Stimulated activated effector memory CD8-positive, alpha-beta T cell treated with anti-CD3 and anti-CD28 coated beads, Interleukin-12 subunit alpha, Interleukin-12 subunit beta, amount 100 ng/mL, for 72 hours (primary cell): ENCODE measurements at places on chromosomes 11 and 22.
A peak's percentile ranks its signal among the peaks of the same experiment; 100 is the strongest.

DNA sequence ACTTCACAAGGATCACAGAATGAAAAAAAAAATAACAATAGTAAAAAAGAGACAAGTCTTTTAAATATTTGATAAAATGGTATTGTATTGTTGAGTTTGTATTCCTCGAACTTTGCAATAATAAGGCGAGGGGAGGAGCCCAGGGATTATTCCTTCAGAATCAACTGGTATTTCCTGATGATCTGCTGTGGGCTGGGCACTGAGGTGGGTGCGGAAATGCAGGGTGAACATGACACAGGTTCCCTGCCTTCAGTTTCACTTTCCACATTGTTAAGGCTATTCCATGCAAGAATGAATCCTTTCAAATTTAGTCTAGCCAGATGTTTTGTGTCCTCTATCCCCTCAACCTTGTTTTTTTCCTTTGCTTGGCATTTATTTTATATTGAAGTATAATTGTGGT is 2.1 kb upstream of the EIF3M start:
- DNase-seq: no peak

DNA sequence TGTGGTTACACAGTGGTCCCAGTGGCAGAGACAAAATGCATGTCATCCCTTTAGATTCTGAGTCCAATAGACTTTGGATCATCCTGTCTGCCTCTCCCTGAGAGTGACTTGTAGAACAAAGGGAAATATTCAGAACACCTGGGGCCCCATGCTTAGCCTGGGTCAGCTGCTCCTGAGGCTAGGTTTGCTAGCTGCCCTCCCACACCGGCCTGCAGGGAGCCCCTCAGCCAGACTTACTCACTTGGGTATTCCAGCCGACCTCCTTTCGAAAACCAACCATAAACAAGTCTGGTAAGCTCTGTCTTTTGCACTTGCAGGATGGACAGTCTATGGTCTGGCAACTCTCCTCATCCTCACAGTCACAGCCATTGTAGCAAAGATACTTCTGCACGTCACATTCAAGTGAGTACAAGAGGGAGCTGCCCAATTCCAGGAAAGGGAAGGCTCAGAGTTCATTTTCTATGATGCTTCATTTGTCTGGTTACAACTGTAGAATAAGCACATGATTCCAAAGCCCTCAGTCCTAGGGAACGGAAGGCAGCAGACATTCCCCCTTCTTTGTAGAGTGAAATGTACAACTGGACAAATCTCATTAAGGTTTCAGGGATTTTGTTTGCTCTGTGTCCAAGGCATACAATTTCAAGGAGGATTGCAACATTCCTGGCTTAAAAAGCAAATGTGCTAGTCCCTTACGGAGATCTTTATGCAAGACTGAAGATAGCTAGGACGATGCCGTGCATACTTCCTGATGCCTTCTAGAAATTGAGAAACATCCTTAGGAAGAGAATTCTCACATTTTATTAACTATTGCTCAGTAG is 65.5 kb upstream of the EMID1 start:
- no peak for DNase-seq

GRCh38 chr22:20803696-20804324 is 29.9 kb downstream of the SERPIND1 start:
- DNase-seq: no peak

DNA sequence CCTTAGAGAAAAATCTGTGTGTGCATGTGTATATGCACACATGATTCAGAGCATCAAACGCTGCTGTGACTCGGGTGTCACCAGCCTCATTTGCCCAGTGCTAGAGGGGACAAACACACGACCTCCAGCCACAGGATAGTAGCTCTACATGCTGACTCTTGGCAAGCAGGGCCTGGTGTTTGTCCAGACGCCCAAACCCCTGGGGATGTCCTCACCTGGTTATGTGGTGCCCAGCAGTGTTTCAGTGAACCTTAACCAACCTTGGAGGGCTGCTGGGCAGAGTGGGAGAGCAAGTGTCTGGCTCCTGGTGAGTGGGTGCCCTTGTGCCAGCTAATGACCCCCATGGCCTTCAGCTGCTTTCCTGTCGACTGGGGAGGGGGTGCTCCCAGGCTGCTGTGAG is 26.7 kb downstream of the IGLL1 start:
- DNase-seq: no peak

GRCh38 chr11:62865635-62866034 is 15.1 kb upstream of the SLC3A2 start:
- no peak for DNase-seq

GRCh38 chr11:64146036-64146955 is 19.6 kb downstream of the MACROD1 start:
- DNase-seq: peak; percentile 57

DNA sequence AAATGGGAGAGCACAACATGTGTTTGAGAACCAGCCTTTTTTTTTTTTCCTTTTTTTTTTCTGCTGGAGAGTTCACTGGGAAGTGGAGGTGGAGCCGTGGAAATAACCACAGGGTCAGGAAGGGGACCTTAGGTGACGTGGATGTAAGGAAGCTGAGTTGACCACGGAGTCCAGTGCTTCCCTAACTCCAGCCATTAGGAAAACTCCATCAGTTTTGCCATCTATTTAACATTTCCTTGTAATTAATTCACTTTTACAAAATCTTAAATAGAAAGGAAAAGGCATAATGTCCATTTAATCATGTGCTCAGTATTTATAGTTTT is 2.0 kb upstream of the CDK2AP2 start:
- DNase-seq: no peak

GRCh38 chr11:129996113-129996870 is 6.3 kb downstream of the PRDM10 start:
- no peak for DNase-seq

DNA sequence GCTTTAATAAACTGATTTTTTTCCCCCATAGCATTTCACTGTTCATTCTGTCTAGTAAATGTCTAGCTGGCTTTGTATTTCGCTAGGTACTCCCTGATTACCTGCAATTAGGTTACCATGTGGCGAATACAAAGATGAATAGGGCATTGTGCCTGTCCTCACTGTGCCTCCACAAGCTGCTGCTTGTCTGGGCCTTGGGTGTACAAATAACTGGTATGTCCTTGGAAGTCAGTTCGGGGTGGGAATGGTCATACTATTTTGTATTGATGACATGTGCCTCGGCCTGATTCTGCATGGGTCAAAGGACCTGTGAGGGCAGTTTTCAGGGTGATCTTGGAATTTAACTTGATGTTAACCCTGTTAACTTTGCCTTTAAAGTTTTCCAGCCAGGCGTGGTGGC is 11.4 kb downstream of the RBM4 start:
- no peak for DNase-seq

DNA sequence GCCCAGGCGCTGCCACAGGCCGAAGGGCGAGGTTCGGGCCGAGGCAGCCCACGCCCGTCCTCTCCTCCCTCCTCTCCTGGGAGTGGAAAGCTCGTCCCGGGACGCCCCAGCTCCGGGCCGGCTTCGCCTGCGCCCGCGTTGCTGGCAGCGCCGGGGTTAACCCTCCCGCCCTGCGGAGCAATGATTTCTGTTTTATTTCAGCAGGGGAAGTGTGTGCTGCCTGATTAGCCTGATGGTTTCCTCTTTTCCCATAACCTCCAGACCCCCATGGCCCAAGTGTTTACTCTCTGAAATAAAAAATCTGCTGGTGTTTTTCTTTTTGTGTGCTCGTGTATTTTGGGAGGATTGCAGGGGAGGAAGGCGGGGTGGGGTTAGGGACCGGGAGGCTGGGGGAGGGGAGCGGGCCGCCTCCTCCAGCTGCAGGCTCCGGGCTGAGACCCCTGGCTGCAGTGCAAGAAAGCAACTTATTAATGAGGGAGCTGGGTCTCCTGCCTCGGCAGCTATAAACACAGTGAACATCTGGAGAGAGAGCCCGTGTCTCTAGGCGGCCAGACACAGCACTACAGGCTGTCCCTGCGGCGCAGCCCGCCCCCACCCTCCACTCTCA is 38.6 kb downstream of the ETS1 start:
- DNase-seq: no peak

- no peak for DNase-seq
Observed at GRCh38 chr11:76574406-76574805, 96.1 kb downstream of the LRRC32 start.

DNA sequence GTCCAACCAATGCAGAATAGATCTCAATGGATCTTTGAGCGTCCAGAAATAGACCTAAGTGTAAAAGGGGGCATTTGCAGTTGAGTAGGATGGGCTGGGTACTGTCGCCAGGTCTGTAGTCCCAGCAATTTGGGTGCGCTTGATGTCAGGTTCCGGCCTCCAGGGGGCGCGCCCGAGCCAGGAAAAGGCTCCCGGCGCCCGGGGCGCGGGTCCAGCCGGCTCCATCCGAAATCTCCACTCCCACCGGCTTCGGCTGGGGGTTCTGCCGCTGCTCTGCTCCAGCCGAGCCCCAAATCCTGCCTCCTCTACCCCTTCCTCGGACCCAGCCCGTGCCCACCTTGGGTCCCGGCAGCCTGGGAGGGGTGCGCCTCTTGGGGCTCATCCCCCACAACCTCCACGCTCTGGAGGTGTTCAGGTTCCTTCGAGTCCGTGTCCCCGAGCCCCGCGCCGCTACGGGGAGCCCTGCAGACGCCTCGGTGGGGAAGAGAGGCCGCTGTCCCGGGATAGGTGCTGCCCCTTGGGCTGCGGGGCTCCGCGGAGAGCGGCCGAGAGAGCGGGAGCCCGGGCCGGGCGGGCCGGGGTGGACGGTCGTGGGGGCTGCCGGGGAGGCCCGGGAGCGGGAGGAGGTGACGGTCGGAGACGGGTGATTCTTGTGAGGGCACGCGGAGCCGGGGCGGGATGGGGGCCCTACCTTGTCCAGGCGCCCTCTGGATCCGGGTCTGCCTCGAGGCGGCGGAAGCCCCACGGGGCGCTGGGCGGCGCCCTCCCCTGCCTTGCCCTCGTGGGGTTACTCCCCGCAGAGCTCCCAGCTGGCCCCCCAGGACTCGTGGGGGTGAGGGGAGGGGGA is 13.0 kb upstream of the CYB5R3 start:
- peak; percentile 83 for DNase-seq

- no peak for DNase-seq
Observed at GRCh38 chr22:37892566-37893335, 13.3 kb upstream of the MICALL1 start.

- no peak for DNase-seq
Observed at GRCh38 chr11:60905047-60905446, 1.3 kb downstream of the PRPF19 start.

DNA sequence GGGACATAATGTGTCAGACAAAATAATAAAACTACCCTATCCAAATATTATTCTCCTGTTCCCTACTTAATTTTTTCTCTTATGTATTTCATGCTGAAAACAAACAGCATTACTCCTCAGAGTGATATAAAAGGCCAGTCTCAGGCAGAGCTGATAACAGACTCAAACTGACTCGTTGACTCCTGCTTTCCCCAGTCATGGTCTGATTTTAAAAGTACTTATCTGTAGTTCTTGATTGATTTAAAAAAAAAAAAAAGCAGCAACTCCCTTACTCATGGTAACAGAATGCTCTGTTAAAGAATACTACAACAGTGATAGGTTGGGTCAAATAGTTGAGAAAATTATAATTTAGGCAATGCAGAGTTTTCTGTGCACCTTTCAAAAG is 90.3 kb upstream of the BARX2 start:
- DNase-seq: no peak
